Heart right ventricle (tissue), 16 donors: ENCODE measurements at places on chromosomes 7 and 10. TPM values are rescaled to one million over a fixed set of nuclear protein-coding genes. Genes with fewer than 3 reads are reported as not detected.

GRCh38 chr10:95553674-95554073, 7.5 kb downstream of the SORBS1 start:
- no peak overlapping the region for H3K27ac ChIP-seq
- H3K4me3 ChIP-seq: no peak overlapping the region

- no peaks in the 10 kb centered on the region for H3K27me3 ChIP-seq
- H3K36me3 ChIP-seq: no peaks in the 10 kb centered on the region
- no peak for DNase-seq
- H3K4me1 ChIP-seq: peaks cover 86% of the 10 kb centered on the region
- H3K4me3 ChIP-seq: no peak overlapping the region
Measured at GRCh38 chr10:44983066-44983894, 4.7 kb upstream of the DEPP1 start.

DNA sequence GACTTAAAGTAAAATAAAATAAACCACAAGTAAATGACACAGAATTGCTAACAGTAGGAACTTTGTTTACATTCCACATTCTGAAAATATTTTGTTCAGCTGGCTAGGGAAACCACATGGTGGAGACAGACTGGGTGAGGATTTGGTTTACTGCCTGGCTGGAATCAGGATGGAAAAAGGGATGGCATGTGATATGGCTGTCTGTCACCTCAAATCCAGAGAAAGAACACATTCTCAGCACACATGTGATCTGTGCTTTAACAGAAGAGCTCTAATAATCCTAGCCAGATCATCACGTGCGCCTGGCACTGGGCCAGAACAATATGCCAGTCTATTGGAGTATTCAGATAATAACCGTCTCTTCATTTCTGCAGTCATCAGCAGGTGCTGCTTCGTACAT, 90.9 kb upstream of the PIP4K2A start:
- H3K4me1 ChIP-seq: no peaks in the 10 kb centered on the region
- DNase-seq: no peak
- no peaks in the 10 kb centered on the region for H3K27me3 ChIP-seq
- H3K36me3 ChIP-seq: no peaks in the 10 kb centered on the region
- no peak overlapping the region for H3K27ac ChIP-seq

- no peak overlapping the region for H3K4me3 ChIP-seq
- peaks cover 13% of the 10 kb centered on the region for H3K4me1 ChIP-seq
- no peaks in the 10 kb centered on the region for H3K36me3 ChIP-seq
Measured at GRCh38 chr10:34292194-34292565, 522.9 kb downstream of the PARD3 start.

DNA sequence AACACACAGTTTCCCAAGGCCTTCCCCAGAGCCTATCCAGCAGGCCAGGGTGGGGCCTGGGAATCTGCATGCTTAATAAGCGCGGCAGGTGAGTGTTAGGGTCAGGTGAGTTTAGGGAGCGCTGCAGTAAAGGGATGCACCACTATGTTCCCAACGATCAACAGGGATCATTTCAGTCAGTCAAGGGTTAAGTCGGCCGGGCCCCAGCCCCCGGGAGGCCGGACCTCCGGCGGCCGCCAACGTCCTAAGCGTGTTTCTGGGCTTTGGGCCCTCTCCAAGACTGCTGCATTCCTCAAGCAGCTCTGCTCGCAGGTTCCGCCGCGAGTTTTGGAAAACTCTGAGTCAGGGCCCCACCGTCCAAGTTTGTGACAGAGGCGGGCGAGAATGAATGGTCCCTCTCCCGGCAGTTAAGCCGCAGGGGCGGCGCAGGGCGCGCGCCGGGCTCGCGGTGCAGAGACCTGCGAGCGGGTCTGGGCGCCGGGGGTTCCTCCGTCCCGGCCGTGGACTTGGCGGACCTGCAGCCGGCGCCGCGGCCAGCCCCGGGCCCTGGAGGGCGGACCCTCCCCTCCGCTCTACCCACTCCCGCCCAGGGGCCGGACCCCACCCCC, 81.6 kb downstream of the ARHGAP22 start:
- peaks cover 20% of the 10 kb centered on the region for H3K27me3 ChIP-seq
- no peaks in the 10 kb centered on the region for H3K36me3 ChIP-seq
- H3K4me1 ChIP-seq: peaks cover 31% of the 10 kb centered on the region
- DNase-seq: peak; percentile 48
- no peak overlapping the region for H3K27ac ChIP-seq

GRCh38 chr7:1043552-1044188, 676 bp upstream of the GPR146 start:
- H3K36me3 ChIP-seq: no peaks in the 10 kb centered on the region
- H3K27ac ChIP-seq: peak overlapping the region; percentile 82
- no peak for DNase-seq
- H3K27me3 ChIP-seq: no peaks in the 10 kb centered on the region

GRCh38 chr10:85863301-85864172, 503.1 kb downstream of the GRID1 start:
- H3K27me3 ChIP-seq: no peaks in the 10 kb centered on the region
- no peak overlapping the region for H3K4me3 ChIP-seq
- H3K27ac ChIP-seq: no peak overlapping the region
- H3K36me3 ChIP-seq: no peaks in the 10 kb centered on the region
- no peak for DNase-seq

DNA sequence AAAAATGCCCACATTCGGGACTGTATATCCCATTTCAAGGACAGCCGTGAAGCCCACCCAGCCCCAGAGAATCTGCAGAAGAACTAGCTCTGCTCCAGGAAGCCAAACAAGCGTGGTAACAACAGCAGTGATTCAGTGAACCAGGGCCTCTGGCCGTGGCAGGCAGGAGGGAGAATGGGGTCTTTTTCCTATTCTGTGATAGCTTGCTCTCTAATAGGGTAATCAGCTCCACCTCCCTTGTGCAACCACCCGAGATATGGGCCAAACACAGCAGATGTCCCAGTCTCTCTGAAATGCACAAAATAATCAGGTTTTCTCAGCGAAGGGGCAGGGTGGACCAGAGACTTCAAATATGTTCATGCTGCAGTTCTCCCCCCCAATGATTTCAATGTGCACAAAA, 35.8 kb downstream of the CHST15 start:
- peaks cover 10% of the 10 kb centered on the region for H3K4me1 ChIP-seq
- no peaks in the 10 kb centered on the region for H3K27me3 ChIP-seq
- DNase-seq: no peak
- no peaks in the 10 kb centered on the region for H3K36me3 ChIP-seq
- no peak overlapping the region for H3K4me3 ChIP-seq
- H3K27ac ChIP-seq: no peak overlapping the region

GRCh38 chr7:72032934-72033333, 379.2 kb downstream of the CALN1 start:
- H3K27ac ChIP-seq: peak overlapping the region; percentile 72
- H3K4me3 ChIP-seq: no peak overlapping the region
- peaks cover 15% of the 10 kb centered on the region for H3K4me1 ChIP-seq
- peak; percentile 35 for DNase-seq

TMEM130 gene
- total RNA-seq: not detected

PLOD3 gene
- 41.6 TPM for total RNA-seq

PIP gene
- not detected for total RNA-seq

PDE1C gene
- total RNA-seq: 295 TPM

FAM25G gene
- total RNA-seq: not detected
